Liver (tissue), 10 donors: ENCODE measurements at places on chromosomes 7 and 10. TPM values are rescaled to one million over a fixed set of nuclear protein-coding genes. Genes with fewer than 3 reads are reported as not detected.

Gene CLCN1
- total RNA-seq: not detected

Gene ITPRID1
- total RNA-seq: not detected

Gene GARIN1A
- 0.50 TPM for total RNA-seq

- no peaks in the 10 kb centered on the region for H3K36me3 ChIP-seq
- DNase-seq: no peak
- no peak overlapping the region for H3K4me3 ChIP-seq
Measured at GRCh38 chr7:5549096-5549763, 125.6 kb upstream of the TNRC18 start.

DNA sequence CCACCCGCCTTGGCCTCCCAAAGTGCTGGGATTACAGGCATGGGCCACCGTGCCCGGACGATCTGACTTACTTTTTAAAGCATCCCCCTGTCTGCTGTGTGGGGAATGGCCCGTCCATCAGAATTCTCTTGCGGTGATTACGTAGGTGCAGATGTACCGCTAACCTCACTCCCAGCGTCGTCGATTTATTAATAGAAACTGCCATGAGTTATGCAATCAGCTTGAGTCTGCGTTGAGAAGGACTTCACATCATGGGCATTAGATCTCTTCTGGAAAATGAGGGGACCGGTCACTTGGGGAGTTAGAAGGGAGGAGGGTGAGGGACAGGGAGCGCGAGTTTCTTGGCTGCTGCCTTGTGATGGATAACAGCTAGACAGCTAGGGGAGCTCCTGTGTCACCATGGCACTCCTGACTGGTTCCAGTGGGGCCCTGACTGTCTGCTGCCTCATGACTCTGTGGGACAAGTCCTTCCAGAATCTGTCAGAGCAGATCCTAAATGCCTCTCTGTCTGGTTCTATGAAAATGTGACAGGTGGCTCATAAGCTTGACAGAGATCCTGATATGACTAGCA lies 35.2 kb downstream of the POR start:
- peaks cover 25% of the 10 kb centered on the region for H3K36me3 ChIP-seq
- H3K27me3 ChIP-seq: no peaks in the 10 kb centered on the region
- H3K4me3 ChIP-seq: no peak overlapping the region
- DNase-seq: no peak
- peak overlapping the region; percentile 37 for H3K27ac ChIP-seq

DNA sequence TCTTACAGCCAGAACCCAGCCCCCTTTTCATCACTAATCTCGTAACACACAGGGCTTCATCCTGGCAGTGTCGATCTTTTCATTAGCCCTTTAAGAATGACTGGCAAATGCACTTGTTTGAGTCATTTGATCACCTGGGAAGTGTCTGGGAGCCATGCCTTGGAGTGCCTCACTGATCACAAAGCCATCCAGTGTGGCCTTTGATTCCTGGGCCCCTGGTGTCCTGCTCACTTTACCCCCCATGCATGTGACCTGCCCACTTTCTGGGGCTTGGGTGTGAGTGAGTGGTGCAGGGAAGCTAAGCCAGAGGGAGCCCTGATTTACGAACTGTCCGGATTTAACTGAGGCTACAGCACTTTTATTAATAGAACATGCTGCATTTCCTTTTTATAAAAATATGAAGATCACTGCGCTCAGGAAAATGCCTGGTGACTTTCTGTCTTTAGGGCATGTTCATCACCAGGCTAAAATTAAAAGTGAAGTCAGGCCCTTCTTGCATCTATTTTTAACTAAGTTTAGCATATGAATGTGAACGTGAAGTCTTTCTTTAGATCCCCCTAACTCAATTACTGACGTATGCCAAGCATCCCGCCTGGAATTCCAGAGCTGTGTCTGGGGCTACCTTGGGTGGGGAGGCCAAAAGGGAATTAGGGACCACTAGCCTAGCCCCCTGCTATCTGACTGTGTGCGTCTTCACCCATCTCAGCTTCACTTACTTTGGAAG lies 23.6 kb downstream of the RBM20 start:
- DNase-seq: no peak
- no peak overlapping the region for H3K27ac ChIP-seq
- no peak overlapping the region for H3K4me3 ChIP-seq
- H3K36me3 ChIP-seq: no peaks in the 10 kb centered on the region

- H3K27me3 ChIP-seq: no peaks in the 10 kb centered on the region
- no peaks in the 10 kb centered on the region for H3K4me1 ChIP-seq
- no peaks in the 10 kb centered on the region for H3K36me3 ChIP-seq
- no peak overlapping the region for H3K4me3 ChIP-seq
- H3K27ac ChIP-seq: no peak overlapping the region
Measured at GRCh38 chr10:82212753-82213152, 337.8 kb downstream of the NRG3 start.

GRCh38 chr10:33091201-33091600 lies 133.2 kb upstream of the ITGB1 start:
- no peaks in the 10 kb centered on the region for H3K36me3 ChIP-seq
- H3K27ac ChIP-seq: no peak overlapping the region
- H3K27me3 ChIP-seq: no peaks in the 10 kb centered on the region
- DNase-seq: no peak
- no peaks in the 10 kb centered on the region for H3K4me1 ChIP-seq

DNA sequence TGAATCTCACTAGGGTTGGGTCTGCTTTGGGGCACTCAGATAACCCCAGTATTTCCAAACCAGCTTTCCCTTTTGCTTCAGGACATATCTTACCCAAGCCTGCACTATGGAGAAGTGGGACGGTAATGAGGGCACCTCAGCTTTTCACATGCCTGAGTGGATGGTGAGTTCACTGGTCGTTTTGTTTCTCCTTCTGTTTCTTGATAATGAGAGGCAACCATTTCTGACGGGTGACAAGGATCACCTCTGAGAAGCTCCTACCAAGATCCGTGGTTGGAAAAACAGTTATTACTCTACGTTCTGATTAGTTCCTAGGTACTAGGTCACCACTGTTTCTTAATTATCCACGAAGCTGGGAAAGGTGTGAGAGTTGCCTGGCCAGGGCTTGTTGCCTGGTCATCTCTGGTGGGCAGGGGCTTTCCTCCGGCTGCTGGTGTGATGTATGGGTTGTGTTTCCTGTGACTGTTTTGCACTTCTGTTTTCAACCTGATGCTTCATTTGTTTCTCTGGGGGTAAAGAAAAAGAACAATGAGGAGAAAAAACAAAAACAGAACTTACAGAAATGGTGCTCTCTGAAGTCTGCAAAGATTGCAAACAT lies 65.7 kb upstream of the STRIP2 start:
- H3K36me3 ChIP-seq: no peaks in the 10 kb centered on the region
- no peak overlapping the region for H3K27ac ChIP-seq
- H3K4me1 ChIP-seq: no peaks in the 10 kb centered on the region
- H3K4me3 ChIP-seq: no peak overlapping the region
- H3K27me3 ChIP-seq: no peaks in the 10 kb centered on the region
